ENCODE measurements at places on chromosomes 16 and 17. TPM values are rescaled to one million over a fixed set of nuclear protein-coding genes. Genes with fewer than 3 reads are reported as not detected.

GRCh38 chr17:33987162-33987561 is 267.9 kb upstream of the CCL2 start:
- DNase-seq, result no peak

DNA sequence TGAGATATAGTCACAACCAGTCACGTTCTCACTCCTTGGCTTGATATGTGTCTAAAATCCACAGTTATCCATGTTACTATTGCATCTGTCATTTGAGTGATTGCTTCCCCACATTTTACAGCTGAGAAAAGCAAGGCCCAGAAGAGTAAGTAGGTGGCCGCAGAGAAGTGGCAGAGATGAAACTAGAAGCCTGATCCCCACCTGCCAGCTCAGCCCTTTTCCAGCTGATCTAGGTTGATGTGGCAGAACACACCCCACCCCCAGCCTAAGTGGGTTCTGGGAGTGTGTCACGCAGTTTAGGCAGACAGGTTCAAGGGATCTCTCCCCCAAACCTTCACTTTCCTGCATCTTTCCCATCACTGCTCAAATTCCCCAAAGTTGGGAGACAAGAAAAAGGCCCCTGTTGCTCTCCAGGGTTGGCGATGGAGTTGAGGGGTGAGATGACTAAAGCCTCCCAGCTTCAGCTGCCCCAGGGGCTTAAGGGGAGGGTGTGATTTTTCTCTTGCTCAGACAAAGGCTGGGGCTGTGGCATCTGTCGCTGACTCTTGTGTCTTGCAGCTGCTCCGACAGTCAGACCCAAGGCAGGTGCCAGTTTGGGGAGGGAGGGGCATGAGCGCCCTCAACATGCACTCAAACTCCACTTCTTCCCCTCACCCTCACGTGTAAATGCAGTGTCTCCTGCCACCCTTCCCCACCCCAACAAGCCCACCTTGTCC is 48.9 kb upstream of the LHX1 start:
- no peak for DNase-seq

DNA sequence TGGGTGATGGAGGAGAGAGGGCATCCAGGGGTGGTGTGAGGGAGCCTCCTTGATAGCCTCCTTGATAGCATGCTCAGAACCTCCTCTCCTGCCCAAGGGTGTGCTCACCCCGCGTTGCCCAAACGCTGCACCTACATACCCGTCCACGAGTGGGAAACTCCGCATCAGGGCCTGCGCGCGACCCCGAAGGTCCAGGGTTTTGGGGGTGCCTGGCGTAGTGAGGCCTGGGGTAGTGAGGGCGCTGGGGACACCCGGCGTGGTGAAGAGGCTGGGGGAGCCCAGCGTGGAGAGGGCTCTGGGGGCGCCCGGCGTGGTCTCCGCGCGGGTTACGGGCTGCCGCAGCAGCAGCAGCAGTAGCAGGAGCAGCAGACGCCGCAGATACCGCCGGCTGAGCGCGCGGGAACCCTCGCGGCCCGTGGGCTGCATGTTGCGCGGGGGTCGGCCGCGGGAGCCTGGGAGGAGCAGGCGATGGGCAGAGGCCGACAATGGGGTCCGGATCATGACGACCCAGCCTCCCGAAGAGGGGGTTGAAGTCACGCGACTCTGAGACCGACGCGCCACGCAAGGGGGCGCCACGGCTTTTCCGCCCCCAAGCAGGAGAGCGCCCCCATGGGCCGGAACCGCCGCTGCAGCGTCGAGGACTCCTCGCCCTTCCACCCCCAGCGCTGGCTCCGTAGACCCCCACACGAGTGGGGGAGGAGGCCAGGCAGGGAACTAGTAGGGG is at the start of gene DPEP3:
TSS of gene DPEP3 (minus strand) at position 545 of the 724 bp plus-strand sequence. CDS start at position 426, 119 bp downstream.
- DNase-seq, result no peak

DNA sequence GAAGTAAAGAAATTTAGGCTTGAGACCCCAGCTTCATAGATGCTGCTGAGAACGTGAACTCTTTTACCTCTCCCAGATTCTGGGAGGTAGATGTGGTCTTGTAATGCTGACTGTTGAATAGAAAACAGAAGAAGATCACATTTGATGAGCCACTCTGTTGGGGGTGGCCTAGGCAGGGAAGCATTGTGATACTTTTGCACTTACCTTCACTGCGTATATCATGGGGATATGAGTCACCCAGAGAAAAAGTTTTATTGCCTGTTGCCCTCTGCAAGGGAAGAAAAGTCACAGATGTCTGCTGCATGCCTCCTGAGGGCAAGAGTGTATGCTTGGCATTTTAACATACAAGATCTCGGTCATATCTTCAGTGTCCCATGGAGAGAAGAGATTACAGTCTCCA is 365.4 kb downstream of the SNX29 start:
- DNase-seq, result no peak

DNA sequence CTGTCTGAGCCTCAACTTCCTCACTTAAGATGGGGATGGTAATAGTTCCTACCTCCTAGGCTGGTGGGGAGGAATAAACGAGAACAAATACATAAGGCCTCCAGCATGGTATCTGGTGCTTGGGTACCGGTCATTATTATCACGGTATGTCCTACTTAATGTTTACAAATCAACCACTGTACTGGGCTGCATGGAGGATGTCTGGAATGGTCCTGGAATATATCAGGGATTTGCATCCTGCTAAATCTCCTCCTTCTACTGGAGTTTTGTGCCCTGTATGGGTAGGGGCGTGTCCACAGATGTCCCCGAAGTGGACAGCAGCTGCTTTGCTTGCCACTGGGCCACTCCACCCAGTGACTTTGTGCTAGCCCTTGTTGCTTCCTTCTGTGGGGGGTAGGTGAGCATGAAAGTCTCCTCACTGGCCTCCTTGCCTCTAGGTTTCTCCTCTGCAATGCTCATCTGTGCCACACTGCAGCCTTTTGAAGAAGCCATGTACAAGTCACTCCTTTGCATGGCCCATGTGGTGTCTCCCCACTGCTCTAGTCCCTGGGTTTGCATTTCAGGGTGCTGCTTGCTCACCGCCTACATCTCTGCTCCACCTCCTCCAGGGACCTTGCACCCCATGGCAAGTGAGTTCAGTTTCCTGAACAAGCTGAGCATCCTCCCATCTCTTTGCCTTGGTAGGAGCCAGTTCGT is 2.2 kb upstream of the CMIP start:
- no peak for DNase-seq

CDRT15 gene
- not detected for total RNA-seq

SYNGR2 gene
- 58.1 TPM for total RNA-seq

KRT40 gene
- not detected for total RNA-seq

CMTR2 gene
- 13.9 TPM for total RNA-seq
